Activated naive CD8-positive, alpha-beta T cell treated with anti-CD3 and anti-CD28 coated beads, Interleukin-2, amount 10 ng/mL, durations not matched to agents 7 days and 5 days (primary cell): ENCODE measurements at places on chromosomes 13 and 19.

GRCh38 chr19:16470911-16471811 lies 609 bp downstream of the EPS15L1 start:
- DNase-seq, result peak; percentile 56

DNA sequence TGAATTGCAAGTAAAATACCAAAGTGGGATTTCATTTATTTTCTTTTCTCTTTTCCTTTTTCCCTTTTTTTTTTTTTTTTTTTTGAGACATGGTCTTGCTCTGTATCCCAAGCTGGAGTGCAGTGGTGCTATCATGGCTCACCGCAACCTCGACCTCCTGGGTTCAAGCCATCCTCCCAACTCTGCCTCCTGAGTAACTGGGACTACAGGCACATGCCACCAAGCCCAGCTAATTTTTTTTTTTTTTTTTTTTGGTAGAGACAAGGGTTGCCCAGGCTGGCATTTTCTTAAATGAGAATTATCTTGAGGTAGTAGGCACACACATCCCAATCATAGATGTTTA lies 68.5 kb upstream of the GPR183 start:
- no peak for DNase-seq

DNA sequence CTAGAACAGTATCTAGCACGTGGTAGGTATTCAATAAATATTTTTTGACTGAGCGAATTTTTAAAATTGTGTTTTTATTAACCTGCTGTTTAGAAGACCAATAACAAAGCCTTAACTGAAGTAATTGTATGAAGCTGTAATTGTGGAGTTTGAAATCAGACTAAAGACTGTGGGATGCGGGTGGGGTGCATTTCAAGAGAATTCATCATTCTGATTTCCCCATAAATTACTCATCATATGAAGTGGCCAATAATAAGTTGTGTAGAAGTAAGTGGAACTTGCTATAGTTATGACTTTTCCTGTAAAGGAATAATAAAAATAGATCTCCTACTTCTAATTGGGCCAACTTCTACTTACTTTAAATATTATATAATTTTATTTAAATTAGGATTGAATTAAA lies 449.3 kb downstream of the PCDH9 start:
- DNase-seq, result no peak

DNA sequence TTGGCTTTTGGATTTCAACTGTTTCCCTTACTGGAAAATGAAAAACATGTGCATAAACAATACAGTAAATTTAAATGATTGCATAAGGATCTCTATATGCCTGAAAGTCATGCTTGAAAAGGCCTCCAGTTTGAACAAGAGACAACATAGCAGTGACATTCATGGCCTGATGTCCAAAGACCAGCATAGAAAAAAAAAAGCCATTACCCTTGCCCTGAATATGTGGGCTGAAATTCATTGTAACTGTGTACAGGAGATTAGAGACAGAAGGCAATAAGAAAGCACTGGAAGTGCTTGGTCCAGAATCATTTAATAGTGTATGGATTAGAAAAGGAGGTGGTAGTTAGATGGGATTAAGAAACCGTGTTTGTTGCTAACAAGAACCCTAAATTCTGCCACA lies 15.4 kb downstream of the MIR17HG start:
- DNase-seq, result no peak

- no peak for DNase-seq
Measured at GRCh38 chr13:99723878-99724277, 222.6 kb downstream of the TM9SF2 start.

DNA sequence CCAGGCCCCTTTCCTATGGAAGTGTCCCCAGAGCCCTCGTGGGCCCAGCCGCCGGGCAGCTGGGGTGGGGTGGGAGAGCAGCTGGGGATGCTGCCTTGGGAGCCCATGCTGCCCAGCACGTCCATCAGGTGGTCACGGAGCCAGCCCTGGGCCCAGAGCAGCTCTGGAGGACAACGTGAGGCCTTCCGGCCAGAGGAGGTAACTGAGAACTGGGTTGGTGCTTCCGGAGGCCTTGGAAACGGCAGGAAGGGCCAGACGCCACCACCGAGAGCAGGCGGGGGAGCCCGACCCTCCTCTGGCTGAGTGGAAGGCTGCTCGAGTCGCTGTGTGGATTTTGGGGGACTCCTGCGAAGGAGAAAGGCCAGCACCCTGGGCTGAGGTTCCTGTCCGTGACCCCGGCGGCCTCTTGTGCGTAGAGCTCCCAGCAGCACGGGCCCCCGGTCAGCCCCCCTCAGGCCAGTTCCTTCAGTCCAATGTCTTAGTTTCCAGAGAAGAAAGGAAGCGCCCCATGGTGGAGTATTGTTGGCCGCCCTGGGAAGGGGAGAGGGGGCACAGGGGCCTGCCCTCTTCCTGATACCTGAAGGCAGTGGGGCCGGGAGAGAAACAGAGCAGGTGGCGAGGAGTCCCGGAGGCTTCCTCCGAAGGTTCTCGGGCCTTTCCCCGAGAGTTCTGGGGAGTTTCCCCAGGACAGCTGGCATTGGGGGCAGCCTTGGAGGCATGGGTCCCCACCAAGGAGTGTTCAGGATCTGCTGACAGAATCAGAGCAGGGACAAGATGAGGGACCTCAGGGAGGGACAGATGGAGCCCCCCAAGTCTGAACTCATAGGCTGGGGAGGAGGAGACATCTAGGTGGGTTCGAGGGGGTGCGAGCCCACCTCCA lies 68.8 kb downstream of the MLLT1 start:
- DNase-seq, result no peak

GRCh38 chr13:49347650-49348385 lies 96.0 kb downstream of the CAB39L start:
- no peak for DNase-seq

DNA sequence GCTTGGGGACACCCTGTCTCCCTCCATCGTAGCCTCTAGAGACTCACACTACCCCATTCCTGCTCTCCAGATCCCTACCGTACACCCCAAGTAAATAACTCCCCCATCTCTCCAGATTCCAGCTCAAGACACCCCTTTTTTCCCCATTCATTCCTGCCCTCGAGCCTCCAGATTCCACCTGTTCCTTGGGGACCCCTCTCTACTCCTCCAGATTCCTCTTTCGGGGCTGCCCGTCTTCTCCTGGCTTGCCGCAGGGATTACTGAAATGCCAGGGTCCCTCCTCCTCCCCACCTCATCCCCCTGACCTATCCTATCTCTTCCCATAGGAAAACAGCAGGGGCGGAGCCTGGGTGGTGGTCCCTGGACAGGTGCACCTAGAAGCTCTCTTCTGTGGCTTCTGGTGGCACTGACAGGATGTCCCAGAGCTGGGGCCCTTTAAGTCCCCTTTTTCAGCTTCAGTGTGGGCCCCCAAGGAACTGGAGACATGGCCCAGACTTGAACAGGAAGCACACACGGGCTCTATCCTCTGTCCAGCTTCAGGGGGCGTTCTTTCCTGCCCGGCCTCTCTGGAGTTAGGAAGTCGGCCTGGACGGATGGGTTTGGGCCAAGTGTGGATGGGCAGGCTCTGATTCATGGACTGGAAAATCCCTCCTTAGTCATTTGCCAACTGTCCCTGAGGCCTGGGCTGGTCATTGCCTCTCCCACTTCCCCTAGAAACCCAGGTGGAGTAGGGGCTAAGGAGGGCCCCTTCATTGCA lies 1.2 kb downstream of the ZSWIM4 start:
- no peak for DNase-seq

DNA sequence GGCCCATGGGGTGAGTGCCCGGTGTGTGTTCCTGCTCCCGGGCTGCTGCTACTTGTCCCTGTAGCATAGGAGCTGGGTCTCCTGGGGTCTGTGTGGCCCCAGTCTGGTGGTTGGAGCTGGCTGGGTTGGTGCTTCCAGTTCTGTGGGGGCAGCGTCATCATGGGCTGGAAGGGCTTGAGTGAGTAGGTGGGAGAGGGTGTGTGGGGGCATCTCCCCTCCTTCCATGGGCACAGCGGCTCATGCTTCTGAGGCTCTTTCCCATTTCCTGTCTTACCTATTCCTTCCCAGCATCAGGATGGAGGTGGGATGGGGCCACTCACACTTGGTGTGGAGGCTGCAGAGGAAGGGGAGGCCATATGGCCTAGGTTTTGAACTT lies 8.0 kb upstream of the EPN1 start:
- no peak for DNase-seq

- DNase-seq, result peak; percentile 85
Measured at GRCh38 chr19:48110350-48110966, at the start of gene PLA2G4C. Gene PLA2G4C, minus strand, starts transcription at chr19:48110817. Its CDS starts 4,288 bp downstream, at chr19:48106529.

GRCh38 chr13:38405216-38405615 lies 55.6 kb downstream of the UFM1 start:
- DNase-seq, result no peak

DNA sequence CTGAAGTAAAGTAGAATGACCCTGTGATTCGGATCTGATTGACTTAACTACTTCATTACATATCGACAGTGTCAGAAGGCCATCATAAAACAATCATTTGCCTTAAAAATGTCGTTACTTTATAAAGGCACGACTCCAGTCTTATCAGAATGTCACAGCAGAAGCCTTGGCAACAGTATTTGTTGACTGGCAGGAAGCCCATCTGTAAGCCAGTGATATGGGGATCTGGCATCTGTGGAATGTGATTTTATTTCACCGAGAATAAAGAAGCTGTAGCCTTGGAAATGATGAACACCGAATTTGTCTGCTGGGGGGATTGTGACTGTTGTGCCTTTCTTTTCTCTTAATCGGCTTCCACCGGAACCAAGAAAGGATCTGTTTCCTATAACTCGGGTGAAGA lies 362.5 kb downstream of the TDRD3 start:
- DNase-seq, result no peak

DNA sequence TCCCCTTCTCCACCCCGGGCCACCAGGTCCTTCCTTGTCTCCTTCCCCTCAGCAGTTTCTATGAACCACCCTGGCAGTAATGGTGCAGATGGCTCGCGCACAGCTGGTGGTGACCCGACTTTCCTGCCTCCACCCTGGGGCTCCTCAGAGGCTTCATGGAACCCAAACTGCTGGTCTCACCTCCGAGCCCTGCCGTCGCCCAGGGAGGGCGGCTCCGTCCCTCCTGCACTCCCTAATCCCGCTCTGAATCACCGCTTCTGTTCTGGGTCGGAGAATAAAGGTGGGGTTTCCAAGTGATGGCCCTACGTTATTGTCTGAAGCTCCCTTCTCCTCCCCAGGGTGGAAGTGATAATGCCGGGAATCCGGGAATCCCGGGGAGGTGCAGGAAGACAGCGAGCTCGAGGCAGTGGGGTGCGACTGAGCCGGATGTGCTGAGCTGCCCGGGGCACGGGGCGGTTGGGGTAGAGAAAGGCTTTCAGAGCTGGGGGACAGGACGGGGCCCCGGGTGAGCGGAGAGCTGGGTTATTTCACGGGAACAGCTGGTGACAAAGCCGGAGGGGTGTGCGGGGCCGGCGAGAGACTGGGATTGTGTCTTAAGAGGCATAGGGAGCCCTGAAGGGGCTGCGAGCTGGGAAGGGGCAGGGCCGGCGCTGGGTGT lies 711 bp downstream of the FUT2 start:
- no peak for DNase-seq

- DNase-seq, result no peak
Measured at GRCh38 chr13:112896736-112897602, 72.0 kb upstream of the MCF2L start.

- DNase-seq, result no peak
Measured at GRCh38 chr19:10173527-10173926, 21.2 kb downstream of the DNMT1 start.

DNA sequence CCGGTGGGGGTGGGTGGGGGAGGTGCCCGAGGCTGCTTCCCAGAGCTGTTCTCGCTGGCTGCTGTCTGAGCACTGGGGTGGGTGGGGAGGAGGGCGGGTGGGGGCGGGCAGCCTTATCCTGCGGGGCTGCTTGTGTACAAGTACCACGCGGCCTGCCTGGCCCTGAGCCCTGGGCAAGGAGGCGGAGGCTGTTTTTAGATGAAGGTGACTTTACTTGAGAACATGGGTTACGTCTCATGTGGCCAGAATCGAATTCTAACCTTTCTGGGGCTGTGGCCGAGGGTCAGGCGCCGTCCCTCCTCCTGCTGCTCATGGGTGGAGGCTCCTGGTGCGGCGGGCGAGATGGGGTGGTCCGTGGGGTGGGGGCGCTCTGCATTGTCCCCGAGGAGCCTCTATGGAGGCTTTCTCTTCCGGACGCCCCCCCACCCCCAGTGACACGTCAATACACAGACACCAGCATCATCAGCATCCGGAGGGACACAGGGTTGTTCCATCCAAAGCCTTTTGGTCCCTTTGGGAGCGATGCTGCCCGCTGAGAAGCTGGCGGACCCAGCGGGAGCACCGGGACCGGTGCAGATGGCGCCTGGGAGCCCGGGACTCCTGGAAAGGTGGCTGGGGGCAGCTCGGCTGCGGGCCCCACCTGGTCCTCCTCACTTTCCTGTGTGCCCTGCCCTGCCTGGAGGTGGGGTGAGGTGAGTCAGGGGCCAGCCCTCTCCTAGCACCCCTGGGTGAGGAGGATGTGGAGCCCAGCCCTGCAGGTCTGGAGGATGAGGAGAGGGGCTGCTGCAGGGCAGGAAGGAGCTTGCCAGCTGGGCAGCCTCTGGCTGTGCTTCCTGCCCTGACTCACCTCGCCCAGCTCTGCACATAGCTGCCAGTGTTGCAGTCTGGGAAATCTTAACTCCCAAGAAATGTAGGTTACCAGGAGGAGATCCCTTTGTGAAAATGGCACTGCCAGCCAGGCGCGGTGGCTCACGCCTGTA lies 3.4 kb downstream of the BSG start:
- DNase-seq, result no peak

- no peak for DNase-seq
Measured at GRCh38 chr13:77377016-77377415, 50.1 kb upstream of the MYCBP2 start.

GRCh38 chr13:95049772-95050171 lies 251.5 kb downstream of the ABCC4 start:
- DNase-seq, result no peak

DNA sequence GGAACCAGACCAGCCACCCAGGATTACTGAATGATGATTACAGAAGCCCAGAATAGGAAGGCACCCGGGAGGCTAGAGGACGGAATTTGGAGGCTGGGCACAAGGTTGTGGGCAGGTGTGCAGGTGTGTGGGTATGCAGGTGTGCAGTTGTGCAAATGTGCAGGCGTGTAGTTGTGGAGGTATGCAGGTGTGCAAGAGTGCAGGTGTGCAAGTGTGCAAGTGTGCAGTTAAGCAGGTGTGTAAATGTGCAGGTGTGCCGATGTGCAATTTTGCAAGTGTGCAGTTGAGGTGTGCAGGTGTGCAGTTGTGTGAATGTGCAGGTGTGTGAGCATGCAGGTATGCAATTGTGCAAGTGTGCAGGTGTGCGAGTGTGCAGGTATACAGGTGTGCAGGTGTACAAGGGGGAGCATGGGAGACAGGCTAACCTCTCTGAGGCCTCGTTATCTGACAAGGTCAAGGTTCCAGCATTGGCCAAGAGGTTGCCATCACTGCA lies 131.8 kb downstream of the KCTD15 start:
- no peak for DNase-seq

GRCh38 chr13:31962731-31963370 lies 68.7 kb upstream of the FRY start:
- no peak for DNase-seq
